Right forelimb (tissue), 1 donor: ENCODE measurements at places on chromosomes 16 and 17.
A peak's percentile ranks its signal among the peaks of the same experiment; 100 is the strongest.

DNA sequence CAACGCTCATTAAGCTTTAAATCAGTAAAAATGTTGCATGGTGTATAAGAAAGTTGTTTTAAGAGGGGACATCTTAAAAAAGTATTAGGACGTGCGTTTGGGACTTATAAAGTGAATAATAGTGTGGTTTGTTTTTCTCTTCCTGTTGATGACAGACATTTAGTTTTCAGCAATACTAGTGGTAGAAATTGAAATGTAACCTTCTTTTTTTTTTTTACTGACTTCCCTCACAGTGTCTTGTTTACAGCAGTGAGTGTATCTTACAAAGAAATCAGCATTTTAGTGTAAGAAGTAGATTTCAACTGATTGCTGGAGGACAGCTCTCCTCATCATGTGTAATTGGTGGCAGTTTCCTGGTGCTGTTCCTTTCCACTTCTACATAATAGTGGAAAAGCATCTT, 39.6 kb downstream of the CYLD start:
- DNase-seq, result no peak

GRCh38 chr17:55427587-55427882, 5.9 kb upstream of the MMD start:
- DNase-seq, result no peak

DNA sequence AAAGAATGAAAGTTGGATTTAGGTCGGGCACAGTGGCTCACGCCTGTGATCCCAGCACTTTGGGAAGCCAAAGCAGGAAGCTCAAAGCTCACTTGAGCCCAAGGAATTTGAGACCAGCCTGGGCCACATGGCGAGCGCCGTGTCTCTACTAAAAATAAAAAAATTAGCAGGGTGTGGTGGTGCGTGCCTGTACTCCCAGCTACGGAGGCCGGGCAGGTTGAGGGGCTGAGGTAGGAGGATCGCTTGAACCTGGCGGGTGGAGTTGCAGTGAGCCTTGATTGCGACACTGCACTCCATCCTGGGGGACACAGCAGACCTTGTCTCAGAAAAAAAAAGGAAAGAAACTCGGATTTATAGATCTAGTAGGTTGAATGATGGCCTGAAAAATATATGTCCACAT, 37.4 kb upstream of the RPH3AL start:
- no peak for DNase-seq

- no peak for DNase-seq
These were observed 6.1 kb upstream of the STAC2 start for GRCh38 chr17:39231591-39232551.

DNA sequence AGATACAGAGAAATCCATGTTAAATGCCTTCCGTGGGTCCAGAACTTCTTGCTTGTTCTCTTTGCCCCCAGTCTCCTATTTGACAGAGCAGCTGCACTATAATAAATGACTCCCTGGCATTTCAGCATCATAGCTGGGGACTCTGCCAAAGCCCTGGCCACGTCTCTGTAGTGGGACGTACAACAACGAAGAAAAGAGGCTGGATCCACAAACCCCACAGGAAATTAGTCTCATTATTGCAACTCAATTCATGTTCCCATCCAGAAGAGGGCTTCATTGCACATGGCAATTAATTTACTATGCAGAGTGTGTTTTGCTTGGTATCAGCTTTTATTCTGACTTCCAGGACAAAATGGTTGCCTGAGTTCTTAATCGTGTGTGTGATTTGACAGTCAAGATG, 121.3 kb downstream of the CDH13 start:
- DNase-seq, result no peak

- DNase-seq, result no peak
These were observed 50.3 kb downstream of the CPPED1 start for GRCh38 chr16:12753203-12754023.

DNA sequence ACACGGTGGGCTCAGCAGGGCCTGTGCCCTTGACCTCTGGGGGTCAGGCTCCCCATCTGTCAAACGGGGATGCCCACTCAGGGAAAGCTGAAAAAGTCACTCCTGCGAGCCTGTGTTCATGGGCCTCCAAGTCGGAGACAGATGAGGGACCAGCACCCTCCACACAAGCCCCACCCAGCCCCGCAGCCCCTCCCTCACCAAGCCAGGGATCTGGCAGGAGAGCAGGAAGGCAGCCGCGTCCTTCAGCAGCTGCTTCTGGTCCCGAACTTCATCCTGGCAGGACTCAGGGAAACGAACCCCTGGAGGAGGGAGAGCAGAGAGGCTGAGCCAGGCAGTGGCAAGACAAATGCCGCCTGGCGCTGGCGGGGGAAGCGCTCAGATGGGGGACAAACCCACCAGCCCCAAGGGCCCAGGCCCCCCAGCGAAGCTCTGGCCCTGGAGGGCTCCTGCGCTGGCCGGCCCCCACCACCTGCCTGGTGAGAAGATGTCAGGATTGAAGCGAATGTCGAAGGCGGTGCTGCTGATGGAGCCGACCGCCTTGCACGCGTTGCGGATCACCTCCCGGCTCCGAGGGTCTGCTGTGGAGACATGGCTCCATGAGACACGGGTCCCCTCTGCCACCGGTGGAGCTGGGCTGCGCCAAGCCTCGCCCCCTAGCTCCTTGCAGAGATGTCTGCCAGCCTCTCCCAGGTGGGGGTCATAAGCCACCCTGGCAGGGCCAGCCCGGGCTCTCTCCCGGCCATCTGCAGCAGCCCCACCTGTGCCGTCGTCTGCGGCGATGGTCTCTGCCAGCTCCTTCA, 15.4 kb downstream of the CLUH start:
- DNase-seq, result no peak

GRCh38 chr16:81283044-81283443, 31.7 kb upstream of the GAN start:
- DNase-seq, result no peak

- no peak for DNase-seq
These were observed 19.6 kb downstream of the AKAP1 start for GRCh38 chr17:57104461-57105175.

DNA sequence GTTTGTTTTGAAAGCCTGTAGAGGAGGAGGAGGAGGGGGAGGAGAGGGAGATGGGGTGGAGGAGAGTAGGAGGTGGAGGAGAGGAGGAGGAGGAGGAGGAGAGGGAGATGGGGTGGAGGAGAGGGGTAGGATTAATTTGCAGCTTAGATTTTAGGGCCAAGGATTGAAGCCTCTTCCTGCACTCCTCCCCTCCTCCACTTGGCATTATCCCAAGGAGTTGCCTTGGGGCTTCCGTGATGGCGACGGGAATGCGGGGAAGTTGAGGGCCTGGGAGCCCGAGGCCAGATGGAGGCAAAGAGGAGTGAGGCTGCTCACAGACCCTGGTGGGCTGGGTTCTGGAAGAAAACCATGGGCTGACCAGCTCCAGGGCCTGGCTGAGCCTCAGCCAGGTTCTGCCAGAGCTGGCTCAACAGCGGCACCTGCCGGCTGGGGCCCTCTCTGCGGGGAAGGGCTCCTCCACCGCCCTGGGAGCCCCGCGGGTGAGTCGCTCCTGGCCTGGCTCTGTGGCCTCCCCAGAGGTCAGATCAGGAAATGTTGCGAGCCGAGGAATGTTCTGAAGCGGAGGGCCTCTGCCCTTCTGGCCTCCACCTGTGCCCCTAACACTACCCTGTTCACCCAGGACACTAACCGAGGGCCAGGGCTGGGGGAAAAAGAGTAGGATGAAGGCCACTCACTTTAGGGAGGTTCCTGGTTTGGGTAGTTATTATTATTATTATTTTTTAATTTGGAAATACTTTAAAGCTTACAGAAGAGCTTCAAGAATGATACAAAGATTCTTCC, 23.9 kb upstream of the FMNL1 start:
- DNase-seq, result peak; percentile 94
